ENCODE measurements at places on chromosomes 4 and X.
A peak's percentile ranks its signal among the peaks of the same experiment; 100 is the strongest.

GRCh38 chrX:104309169-104309568, 54.4 kb upstream of the ESX1 start:
- DNase-seq = no peak

DNA sequence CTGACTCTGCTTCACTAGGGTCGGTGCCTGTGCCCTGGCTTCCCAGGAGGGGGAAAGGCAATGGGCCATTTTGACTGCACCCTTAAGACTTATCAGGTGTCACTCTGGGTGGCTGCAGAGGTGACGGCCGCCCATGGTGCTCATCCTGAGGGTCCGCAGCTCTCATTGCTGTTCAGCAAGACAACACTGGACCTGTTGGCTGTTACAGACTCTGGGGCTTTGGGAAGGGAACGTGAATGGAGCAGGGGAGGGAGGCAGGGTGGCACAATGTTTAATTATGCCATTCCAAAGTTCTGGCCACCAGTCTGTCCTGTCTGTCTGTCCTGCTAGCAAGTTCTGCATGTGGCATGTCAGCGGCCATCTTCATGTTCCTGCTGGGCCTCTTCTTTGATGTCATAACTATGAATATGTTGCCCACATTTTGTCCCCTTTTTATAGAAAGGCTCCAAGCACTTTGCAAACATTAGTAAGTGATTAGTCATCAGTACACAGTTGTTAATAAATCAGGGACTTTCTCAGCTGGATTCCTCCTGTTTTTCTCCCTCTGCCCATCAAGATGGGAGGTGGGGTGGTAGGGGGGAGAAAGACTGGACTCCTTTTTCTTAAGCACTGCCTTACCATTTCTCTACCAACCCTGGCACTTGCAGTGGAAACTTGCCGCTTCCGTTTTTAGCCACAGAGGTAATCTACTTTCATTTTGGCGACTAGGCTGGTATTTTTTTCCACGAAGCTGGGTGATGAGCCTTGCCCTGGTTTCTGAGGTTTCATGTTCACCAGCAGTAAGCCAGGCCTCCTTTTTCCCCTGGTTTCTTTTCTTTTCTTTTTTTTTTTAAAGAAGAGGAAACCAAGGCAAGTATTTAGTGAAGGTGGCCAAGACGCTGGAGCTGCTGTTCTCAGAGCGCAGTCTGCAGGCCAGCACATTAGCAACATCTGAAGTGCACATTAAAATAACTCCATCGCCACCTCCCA, 88.6 kb upstream of the TRIM2 start:
- peak; percentile 54 for DNase-seq

DNA sequence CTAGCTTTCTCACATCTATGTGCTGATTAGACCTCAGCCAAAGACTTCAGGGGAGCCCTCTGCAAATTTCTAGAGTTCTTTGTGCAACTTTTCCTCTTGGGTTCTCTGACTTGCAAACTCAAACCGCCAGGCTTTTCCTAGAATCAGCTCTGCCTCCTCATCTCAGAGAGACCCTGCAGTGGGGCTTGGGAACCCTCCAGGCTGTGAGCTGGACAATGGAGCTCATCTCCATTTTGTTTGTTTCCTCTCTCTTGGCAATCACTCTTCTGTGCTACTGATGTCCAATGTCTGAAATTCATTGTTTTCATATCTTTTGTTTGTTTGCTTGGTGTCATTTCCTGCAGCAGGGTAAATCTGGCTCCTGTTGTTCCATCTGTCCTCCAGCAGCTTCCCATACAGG, 33.0 kb downstream of the GYPB start:
- DNase-seq = no peak

DNA sequence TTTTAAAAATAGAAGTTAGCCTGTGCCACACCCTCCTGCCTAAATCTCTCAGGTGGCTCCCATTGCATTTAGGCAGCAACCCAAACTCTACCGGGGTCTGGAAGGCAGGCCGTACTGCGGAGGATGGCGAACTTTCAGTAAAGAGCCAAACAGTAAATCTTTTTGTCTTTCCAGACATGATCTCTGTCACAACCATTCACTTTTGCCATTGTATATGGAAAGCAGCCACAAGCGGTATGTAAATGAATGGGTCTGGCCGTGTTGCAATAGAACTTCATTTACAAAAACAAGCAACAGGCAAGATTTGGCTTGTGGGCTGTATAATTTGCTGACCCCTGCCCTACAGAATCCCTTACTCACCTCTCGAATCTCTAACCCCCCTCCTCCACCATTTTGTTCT, 3.3 kb downstream of the RADX start:
- no peak for DNase-seq

GRCh38 chrX:153832728-153833127, 2.4 kb upstream of the PDZD4 start:
- DNase-seq = no peak
